Sciatic nerve (tissue), 2 donors: ENCODE measurements at places on chromosomes 4 and X.

- no peak for DNase-seq
Measured at GRCh38 chrX:53374222-53374820, 48.1 kb downstream of the SMC1A start.

DNA sequence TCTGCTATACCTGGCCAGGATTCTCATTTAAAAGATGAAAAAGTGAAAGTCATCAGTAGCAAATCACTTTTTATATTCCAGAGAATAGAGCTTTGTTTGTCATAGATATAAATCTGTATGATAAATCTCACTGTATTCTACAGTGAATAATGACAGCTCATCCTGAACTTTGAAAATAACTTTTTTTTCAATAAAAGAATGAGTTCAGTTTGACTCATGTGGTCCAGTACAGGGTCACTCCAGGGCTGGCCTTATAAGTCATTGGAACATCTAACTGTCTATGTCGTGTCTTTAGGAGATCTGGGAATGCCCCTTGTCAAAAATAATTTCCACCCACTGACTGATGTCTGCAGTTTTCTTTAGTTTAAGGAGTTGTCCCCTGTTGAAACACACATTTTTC lies 18.5 kb upstream of the CXCL8 start:
- no peak for DNase-seq

DNA sequence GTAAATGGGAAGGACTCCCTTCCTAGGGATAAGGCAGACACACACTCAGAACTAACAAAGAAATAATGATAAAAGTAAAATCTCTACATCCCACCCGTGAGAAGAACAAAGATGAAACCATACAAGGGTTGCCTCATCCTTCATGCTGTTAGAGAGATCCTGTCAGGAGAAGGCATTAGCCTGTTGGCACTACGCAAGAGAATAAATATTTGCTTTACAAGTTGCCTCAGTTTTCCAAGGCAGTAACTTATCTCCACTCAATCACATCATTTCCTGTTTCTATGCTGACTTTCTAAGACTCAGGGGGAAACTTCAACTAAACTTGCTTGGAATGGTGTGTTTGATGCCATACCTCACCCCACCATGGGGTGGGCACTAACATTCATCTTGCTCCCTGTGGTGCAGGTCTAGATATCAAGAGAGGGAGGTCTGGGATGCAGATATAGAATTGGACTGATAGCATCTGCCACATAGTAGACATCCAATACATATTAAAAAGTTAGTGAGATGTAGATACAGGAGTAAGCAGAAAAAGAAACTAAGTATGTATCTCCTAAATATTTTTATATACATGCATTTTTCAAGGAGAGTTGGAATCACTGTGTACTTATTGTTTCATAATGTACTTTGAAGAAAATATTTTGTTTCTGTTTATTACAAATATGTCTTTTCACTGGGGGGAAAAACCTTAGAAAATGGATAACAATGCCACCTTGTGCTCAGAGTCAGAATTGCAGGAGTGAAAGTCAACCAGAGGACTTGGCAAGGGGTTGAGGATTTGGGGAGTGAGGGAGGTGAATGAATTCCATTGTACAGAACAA lies 57.2 kb upstream of the BEX4 start:
- no peak for DNase-seq

DNA sequence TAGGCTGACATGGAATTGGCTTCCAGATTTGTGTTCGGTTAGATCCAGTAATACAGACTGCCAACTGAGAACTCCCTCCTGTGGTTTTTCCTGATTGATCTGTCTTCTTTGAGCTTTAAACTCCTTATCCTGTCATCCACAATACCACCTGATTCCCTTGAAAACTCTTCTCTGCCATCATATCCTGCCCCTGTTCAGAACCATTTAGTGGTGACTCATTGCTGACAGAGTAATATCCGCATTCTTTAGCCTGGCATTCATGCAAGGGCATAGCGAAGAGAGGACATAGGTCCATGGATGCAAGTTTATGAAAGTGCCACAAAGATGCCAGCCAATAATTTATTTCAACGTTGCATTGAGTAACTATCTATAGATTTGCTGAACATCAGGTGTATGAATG lies 76.6 kb downstream of the ITIH6 start:
- no peak for DNase-seq

GRCh38 chrX:120304256-120304655 lies 7.0 kb downstream of the TMEM255A start:
- DNase-seq: no peak
